ENCODE measurements at places on chromosomes 13 and 19.

DNA sequence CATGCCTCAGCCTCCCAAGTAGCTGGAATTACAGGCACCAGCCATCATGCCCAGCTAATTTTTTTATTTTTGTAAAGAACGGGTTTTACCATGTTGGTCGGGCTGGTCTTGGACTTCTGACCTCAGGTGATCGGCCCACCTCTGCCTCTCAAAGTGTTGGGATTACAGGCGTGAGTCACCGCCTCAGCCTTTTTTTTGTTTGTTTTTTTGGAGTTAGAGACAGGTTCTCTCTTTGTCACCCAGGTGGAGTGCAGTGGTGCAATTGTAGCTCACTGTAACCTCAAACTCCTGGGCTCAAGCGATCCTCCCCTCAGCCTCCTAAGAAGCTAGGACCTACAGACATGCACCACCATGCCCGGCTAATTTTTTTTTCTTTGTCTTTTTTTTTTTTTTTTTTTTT is 15.6 kb upstream of the NOTCH3 start:
- DNase-seq: no peak

DNA sequence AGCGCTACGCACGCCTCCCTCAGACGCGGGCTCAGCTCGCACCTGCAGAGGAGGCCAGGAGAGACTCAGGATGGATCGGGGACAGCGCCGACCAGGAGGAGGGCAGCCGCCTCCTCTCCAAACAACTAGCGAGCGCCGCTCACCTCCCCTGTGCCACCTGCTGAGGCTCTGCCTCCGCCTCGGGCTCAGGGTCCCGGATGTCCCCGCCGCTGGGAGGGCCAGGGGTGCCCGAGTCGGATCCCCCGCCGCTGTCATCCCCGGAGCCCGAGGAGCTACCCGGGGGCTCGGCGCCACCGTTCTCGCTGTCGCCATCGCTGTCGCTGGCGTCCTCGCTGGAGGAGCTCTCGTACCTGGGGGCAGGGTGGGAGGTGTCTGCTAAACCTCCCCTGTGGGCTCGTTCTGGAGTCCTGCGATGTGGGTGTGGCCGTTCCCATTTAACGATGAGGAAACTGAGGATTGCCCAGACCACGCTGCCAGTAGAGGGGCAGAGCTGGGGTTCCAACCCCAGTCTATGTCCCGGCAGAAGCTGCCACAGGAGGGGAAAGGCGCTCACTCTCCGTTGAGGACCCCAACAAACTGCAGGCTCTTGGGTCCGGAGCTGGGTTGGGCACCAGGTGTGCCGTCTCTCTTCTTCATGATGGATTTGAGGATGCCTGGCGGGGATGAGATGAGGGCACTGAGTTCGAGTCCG is 9.2 kb downstream of the KANK3 start:
- DNase-seq: no peak

GRCh38 chr13:21435687-21436151 is 23.4 kb downstream of the ZDHHC20 start:
- DNase-seq: peak; percentile 28

- no peak for DNase-seq
Measured at GRCh38 chr13:113417008-113417751, 36.1 kb downstream of the ADPRHL1 start.
